ENCODE measurements at places on chromosomes 13 and 19. TPM values are rescaled to one million over a fixed set of nuclear protein-coding genes. Genes with fewer than 3 reads are reported as not detected.
A peak's percentile ranks its signal among the peaks of the same experiment; 100 is the strongest.

GRCh38 chr13:109333893-109334651 is 452.3 kb downstream of the IRS2 start:
- no peak overlapping the region for H3K4me3 ChIP-seq
- H3K4me1 ChIP-seq: no peaks in the 10 kb centered on the region
- no peaks in the 10 kb centered on the region for H3K36me3 ChIP-seq
- no peaks in the 10 kb centered on the region for H3K27me3 ChIP-seq
- no peak overlapping the region for H3K27ac ChIP-seq

- peaks cover 2% of the 10 kb centered on the region for H3K27me3 ChIP-seq
- H3K36me3 ChIP-seq: no peaks in the 10 kb centered on the region
- no peak overlapping the region for H3K27ac ChIP-seq
- no peak for DNase-seq
- H3K4me1 ChIP-seq: no peaks in the 10 kb centered on the region
- no peak overlapping the region for H3K4me3 ChIP-seq
These were observed 112.3 kb downstream of the MIPEP start for GRCh38 chr13:23776698-23777574.

CRLF1 gene
- not detected for total RNA-seq

DNA sequence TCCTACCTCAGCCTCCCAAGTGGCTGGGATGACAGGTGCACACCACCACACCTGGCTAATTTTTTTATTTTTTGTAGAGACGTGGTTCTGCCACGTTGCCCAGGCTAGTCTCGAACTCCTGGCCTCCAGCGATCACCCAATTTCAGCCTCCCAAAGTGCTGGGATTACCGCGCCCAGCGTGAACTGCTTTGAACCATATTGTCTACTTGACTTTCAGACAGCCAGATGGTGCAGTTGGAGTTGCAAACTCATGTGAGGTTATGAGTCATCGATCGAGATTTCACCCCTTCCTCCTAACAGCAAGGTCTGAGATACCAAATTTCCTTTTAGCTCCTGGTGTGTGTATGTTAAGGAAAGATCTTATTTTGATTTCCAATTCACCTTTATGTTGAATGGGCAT is 2.7 kb downstream of the SLC27A1 start:
- no peak for DNase-seq
- no peak overlapping the region for H3K27ac ChIP-seq
- H3K4me3 ChIP-seq: no peak overlapping the region
- no peaks in the 10 kb centered on the region for H3K27me3 ChIP-seq

GRCh38 chr19:41174297-41174928 is 18.6 kb upstream of the CYP2S1 start:
- no peak overlapping the region for H3K27ac ChIP-seq
- H3K4me3 ChIP-seq: no peak overlapping the region
- no peak for DNase-seq
- no peaks in the 10 kb centered on the region for H3K36me3 ChIP-seq
- H3K27me3 ChIP-seq: no peaks in the 10 kb centered on the region
- peaks cover 17% of the 10 kb centered on the region for H3K4me1 ChIP-seq

SELENOV gene
- total RNA-seq: not detected

TMEM272 gene
- total RNA-seq: 3.5 TPM

- H3K27ac ChIP-seq: no peak overlapping the region
- H3K4me1 ChIP-seq: no peaks in the 10 kb centered on the region
- no peak for DNase-seq
- H3K4me3 ChIP-seq: no peak overlapping the region
These were observed 77.2 kb downstream of the SPACA7 start for GRCh38 chr13:112453207-112453829.

- H3K36me3 ChIP-seq: no peaks in the 10 kb centered on the region
- H3K27ac ChIP-seq: no peak overlapping the region
- DNase-seq: no peak
- no peaks in the 10 kb centered on the region for H3K27me3 ChIP-seq
- no peak overlapping the region for H3K4me3 ChIP-seq
- H3K4me1 ChIP-seq: no peaks in the 10 kb centered on the region
These were observed 91.3 kb downstream of the UQCRFS1 start for GRCh38 chr19:29121684-29122083.

- H3K27ac ChIP-seq: no peak overlapping the region
- DNase-seq: no peak
- H3K4me1 ChIP-seq: peaks cover 7% of the 10 kb centered on the region
- no peaks in the 10 kb centered on the region for H3K27me3 ChIP-seq
- H3K4me3 ChIP-seq: no peak overlapping the region
- H3K36me3 ChIP-seq: no peaks in the 10 kb centered on the region
These were observed 8.2 kb downstream of the REX1BD start for GRCh38 chr19:18596752-18597157.

DNA sequence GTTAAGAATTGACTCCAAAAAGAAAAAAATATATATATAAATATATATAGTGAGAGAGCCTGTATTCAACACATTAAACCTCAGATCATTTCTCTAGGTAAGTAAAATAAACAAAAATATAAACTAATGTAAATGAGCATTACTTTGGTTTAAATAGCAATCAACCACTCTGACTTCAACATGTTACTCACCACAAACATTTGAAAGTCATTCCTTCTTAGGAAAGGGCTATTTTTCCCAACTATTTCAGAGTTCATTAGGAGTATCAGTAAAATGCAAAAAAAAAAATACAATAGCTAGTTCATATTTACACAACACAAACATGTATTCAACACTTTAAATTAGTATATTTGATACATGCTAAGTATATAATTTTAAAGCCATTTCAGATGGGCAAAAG is 40.5 kb downstream of the KLF12 start:
- peaks cover 39% of the 10 kb centered on the region for H3K4me1 ChIP-seq
- no peak overlapping the region for H3K4me3 ChIP-seq
- no peak for DNase-seq
- H3K36me3 ChIP-seq: no peaks in the 10 kb centered on the region
- no peak overlapping the region for H3K27ac ChIP-seq

DNA sequence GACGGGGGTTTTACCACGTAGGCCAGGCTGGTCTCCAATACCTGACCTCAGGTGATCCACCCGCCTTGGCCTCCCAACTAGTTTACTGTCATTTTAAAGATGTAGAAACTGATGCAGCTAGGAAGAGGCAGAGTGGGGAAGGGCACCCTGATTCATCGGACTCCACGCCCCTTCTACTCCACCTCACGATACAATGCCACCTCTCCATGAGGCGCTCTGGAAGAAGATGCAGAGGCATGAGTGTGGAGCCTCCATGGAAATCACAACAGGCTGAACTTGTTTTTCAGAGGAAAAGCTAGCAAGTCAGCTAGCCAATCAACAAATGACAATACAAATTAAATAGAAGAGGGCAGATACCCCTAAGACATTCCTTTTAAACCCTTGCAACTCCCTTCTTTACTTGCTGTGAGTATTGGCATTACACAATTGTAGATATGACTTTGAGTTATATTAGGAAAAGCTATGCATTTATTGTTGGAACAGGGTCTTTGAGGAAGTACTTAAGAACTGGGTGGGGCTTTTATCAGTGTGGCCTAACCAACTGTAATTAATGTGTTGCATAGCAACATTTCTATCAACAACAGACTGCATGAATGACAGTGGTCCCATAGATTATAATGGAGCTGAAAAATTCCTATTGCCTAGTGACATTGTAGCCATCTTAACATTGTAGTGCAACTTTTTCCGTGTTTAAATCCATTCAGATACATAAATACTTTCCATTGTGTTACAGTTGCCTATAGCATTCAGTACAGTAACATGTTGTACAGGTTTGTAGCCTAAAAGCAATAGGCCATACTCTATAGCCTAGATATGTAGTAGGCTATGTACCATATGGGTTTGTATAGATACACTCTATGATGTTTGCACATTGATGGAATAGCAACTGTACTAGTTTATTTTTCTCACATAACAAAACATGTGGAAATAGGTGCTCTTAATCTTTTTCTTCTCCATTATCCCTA is 17.6 kb downstream of the WDFY2 start:
- H3K4me1 ChIP-seq: no peaks in the 10 kb centered on the region
- H3K27me3 ChIP-seq: no peaks in the 10 kb centered on the region
- no peaks in the 10 kb centered on the region for H3K36me3 ChIP-seq

DNA sequence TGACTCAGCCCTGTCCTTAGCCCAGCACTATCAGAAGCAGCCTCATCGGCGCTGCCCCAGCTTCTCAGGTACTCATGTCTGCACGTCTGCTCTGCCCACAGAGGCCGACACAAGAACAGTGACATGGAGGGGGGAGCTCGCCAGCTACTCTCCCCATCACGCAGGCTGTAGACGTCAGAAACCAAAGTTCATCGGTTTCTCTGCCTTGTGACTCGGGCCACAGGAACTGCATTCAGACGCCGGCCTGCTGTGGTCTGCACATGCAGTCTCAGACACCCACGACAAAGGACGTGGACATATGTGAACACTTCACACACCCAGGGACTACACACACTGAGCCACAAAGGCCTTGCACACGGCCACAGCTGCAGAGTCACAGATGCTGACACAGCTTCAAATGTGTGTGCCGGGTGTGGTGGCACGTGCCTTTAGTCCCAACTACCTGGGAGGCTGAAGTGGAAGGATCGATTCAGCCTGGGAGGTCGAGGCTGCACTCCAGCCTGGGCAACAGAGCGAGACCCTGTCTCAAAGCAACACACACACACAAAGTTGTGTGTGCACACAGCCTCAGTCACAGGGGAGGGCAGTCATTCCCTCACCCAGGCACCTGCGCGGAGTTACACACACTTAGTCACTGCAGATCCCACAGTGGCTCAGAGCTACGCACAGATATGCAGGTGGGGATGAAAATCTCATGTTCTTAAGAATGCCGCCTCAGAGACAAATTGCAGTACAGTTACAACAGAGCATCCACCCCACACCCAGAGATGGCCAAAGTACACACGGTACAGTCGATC is 4.9 kb upstream of the ZFP36 start:
- peaks cover 7% of the 10 kb centered on the region for H3K36me3 ChIP-seq
- peak overlapping the region; percentile 88 for H3K4me3 ChIP-seq
- no peaks in the 10 kb centered on the region for H3K27me3 ChIP-seq
- H3K27ac ChIP-seq: peak overlapping the region; percentile 100

FCER2 gene
- total RNA-seq: not detected

DNA sequence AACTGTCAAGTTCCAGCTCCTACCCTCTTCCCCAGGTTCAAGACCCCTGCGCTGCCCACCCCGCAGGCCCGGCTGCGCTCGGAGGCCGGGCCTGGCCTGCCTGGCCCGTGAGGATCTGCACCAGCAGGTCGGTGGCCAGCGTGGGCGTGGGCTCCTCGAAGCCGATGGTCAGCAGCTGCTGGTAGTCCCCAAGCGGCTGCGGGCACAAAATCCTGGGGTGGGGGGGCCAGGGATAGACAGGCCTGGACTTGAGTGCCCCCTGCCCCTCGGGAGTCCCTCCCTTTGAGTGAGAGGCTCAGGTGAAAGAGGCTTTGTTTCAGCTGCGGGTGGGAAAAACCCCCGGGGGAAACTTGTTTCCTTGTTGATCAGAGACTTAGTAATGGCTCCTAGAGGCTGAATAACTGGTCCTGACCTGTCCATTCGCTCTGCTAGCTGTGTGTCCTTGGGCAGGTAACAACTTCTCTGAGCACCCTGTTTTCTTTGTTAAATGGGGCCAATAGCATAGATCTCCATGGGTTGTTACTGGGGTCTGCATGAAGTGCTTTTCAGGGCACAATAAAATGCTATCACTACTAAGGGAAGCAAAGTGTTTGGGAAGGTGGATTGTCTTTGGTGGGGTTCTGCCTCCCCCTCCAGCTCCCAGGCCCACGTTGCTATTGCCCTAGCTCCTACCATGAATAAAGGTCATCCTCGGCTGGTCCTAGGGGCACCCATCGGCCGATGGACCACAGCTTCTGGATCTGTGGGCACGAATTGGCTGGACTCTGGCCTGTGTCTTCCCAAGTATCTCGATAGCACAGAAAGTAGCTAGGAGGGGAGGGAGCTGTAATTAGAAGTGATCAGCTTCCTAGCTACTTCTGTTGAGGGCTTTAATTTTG is 3.5 kb downstream of the C19orf67 start:
- H3K36me3 ChIP-seq: no peaks in the 10 kb centered on the region
- H3K27ac ChIP-seq: peak overlapping the region; percentile 75
- H3K27me3 ChIP-seq: no peaks in the 10 kb centered on the region
- peaks cover 15% of the 10 kb centered on the region for H3K4me1 ChIP-seq
- H3K4me3 ChIP-seq: peak overlapping the region; percentile 86

GRCh38 chr13:108924134-108924533 is 294.7 kb downstream of the MYO16 start:
- no peaks in the 10 kb centered on the region for H3K4me1 ChIP-seq
- H3K27me3 ChIP-seq: no peaks in the 10 kb centered on the region
- no peak overlapping the region for H3K27ac ChIP-seq
- H3K36me3 ChIP-seq: no peaks in the 10 kb centered on the region
- no peak overlapping the region for H3K4me3 ChIP-seq
- DNase-seq: no peak

DNA sequence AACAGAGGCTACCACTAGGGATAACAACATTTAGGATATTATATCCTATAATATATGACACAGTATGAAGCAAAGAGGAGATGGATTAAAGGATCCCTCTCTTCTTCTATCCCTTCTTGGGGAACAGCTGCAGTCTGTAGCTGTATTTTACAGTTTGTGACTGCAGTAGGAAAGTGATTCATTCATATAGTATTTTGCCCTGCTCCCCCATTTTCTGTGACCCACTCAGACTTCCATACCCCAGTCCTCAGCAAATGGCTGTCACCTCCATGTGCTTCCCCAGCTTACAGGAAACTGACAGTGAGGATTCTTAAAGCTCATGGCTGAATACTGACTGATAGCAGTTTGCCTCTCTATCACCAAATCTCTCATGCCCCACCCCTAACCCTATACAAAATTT is 27.5 kb downstream of the MICU2 start:
- peaks cover 13% of the 10 kb centered on the region for H3K4me1 ChIP-seq
- no peaks in the 10 kb centered on the region for H3K27me3 ChIP-seq
- H3K27ac ChIP-seq: no peak overlapping the region

DNA sequence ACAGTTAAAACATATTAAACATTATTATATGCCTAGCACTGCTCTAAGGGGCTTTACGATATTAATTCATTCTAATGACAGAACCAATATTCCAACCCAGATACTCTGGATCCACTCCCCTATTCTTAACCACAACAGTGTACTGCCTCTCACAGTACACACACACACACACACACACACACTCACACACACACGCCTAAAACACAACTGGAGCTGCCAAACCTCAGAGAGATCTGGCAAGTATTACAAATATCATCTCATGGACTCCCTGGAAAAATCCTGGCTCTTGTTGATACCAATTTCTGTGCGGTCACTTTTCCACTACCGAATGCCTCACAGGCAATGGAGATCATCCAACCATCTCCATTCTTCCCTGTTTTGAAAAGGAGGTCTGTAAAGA is 1.3 kb downstream of the ZNF780A start:
- peaks cover 18% of the 10 kb centered on the region for H3K4me1 ChIP-seq
- DNase-seq: no peak
- H3K4me3 ChIP-seq: peak overlapping the region; percentile 94
- H3K36me3 ChIP-seq: no peaks in the 10 kb centered on the region

DNA sequence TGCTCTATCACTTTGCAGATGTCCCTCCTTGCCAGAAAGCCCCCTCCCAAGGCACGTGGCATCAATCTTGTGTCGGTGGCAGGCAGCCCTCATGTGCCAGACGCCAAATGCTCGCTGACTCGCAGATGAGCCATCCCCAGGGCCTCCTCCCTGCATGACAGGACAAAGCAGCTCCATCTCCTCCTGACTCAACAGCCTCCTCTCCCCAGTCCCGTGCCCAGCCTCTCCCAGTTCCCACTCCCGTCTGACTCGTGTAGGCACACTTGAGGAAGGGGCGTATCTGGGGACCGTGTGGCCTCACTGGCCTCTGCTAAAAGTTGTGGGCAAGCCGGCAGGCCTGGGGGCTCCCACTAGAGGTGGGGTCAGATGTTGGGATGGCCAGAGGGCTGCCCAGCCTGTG is 133.6 kb downstream of the STK24 start:
- H3K27ac ChIP-seq: no peak overlapping the region
- no peak for DNase-seq
- no peaks in the 10 kb centered on the region for H3K36me3 ChIP-seq
- no peak overlapping the region for H3K4me3 ChIP-seq
- H3K27me3 ChIP-seq: no peaks in the 10 kb centered on the region

All from naive thymus-derived CD4-positive, alpha-beta T cell (primary cell).